ENCODE measurements at places on chromosomes 5 and 9.

GRCh38 chr5:1810581-1811101 lies 9.4 kb downstream of the NDUFS6 start:
- DNase-seq: no peak

DNA sequence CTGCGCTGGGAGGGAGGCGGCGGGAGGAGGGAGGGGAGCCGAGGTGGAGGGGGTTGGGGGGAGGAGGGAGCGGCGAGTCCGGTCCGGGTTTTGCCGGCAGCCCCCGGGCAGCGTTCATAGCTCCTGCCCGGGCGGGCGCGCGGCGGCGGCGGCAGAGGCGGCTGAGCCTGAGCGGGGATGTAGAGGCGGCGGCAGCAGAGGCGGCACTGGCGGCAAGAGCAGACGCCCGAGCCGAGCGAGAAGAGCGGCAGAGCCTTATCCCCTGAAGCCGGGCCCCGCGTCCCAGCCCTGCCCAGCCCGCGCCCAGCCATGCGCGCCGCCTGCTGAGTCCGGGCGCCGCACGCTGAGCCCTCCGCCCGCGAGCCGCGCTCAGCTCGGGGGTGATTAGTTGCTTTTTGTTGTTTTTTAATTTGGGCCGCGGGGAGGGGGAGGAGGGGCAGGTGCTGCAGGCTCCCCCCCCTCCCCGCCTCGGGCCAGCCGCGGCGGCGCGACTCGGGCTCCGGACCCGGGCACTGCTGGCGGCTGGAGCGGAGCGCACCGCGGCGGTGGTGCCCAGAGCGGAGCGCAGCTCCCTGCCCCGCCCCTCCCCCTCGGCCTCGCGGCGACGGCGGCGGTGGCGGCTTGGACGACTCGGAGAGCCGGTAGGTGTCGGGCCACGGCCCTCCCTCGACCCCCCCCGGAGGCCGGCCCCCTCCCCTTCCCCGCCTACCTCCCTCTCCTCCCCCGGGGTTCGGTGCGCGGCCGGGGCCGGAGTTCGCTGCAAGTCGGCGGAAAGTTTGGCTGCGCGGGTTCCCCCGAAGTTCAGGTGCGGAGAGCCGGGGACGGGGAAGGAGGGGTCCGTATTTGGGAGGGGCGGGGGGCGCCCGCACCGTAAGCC lies at the start of gene CXXC5:
TSS of gene CXXC5 (plus strand) at position 145 of the 877 bp plus-strand sequence. CDS start 32,175 bp downstream, outside the sequence.
- no peak for DNase-seq

- DNase-seq: no peak
Observed at GRCh38 chr9:91991721-91992341, 41.8 kb upstream of the ROR2 start.

- DNase-seq: no peak
Observed at GRCh38 chr9:77215874-77216273, 38.5 kb downstream of the VPS13A start.

DNA sequence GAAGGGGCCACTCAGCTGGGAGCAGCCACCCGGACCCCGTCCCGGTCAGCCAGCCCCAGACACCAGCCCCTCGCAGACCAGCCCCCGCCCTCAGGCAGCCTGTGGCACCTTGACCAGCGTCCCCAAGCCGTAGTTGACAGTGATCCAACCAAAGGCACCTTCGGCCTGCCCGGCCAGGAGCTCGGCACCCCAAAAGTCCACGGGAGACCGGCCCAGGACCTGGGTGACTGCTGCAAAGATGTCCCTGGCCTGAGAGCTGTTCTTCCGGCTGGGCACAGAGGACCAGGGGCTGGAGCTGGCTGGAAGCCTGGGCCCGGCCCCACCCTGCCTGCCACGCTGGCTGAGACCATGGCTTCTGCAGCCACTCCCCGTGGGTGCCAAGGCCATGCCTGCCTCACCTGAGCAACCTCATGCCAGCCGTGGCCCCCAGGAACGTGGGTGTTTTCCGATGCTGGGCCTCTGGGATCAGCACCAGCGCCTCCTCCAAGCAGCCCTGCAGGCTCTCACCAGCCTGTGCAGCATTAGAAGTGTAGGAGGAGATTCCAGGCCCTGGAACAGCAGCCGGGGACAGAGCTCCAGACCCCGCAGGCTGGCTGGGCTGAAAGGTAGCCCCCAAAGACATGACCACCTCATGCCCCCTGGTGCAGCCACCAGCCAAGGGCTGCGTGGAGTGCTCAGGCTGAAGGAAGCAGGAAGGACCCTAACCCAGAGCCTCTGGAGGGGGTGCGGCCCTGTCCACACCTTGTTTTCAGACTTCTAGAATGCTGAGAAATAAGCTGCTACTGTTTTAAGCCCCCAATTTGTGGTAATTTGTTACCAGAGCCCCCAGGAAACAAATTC lies 4.2 kb downstream of the ENTPD8 start:
- no peak for DNase-seq

DNA sequence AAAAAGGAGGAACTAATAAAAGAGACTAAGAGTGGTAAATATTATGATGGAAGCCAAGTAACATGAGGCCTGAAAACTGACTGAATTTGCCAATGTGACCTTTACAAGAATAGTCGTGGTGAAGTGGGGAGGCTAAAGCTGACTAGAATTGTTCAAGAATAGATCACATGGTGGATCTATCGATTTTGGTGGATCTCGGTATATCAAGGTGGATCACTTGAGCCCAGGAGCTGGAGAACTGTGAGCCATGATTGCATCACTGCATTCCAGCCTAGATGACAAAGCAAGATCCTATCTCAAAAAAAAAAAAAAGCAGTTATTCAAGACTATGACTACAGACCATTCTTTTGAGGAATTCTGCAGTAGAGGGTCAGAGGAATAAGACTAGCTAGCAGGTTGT lies 15.1 kb downstream of the ERMP1 start:
- no peak for DNase-seq

DNA sequence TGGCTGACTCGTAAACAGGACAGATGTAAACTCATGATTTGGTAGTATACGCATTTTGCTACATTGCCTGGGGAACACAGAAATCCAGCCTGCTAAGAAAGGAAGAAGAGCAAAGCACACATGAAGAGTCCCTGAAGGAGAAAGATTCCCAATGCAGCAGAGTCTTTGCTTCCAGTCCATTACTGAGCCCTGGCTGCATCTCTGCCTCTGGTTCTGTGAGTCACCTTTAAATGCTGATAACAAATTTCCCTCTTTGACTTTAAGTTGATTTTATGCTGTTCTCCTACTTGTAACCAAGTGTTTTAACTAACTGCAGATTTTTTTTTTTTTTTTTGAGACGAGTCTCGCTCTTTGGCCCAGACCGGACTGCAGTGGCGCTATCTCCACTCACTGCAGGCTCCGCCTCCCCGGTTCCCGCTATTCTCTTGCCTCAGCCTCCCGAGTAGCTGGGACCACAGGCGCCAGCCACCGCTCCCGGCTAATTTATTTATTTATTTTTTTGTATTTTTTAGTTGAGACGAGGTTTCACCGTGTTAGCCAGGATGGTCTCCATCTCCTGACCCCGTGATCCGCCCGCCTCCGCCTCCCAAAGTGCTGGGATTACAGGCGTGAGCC lies 8.5 kb upstream of the PRXL2C start:
- DNase-seq: no peak

- DNase-seq: no peak
Observed at GRCh38 chr9:134442085-134442474, 115.8 kb downstream of the RXRA start.

GRCh38 chr9:130296783-130297055 lies 31.2 kb downstream of the HMCN2 start:
- DNase-seq: no peak

DNA sequence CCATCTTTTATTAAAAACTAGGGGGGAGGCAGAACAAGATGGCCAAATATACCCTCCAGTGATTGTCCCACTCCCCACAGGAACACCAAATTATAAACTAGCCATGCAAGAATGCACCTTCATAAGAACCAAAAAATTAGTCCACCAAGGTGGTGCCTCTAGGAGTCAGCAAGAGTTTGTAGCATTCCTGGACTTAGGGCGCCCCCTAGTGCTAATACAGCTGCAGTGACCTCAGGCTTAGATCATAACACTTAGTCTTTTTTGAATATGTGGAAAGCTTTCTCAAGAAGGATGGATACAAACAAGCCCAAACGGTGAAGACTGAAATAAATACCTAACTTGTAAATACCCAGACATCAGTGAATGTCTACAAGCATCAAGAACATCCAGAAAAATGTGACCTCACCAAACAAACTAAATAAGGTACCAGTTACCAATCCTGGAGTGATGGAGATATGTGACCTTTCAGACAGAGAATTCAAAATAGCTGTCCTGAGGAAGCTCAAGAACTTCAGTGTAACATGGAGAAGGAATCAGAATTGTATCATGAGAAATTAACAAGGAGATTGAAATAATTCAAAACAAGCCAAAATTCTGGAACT lies 19.3 kb downstream of the PPIP5K2 start:
- DNase-seq: peak; percentile 66

- no peak for DNase-seq
Observed at GRCh38 chr5:96602776-96603175, 59.4 kb upstream of the CAST start.

GRCh38 chr9:135105211-135105745 lies 17.8 kb downstream of the OLFM1 start:
- no peak for DNase-seq

GRCh38 chr5:41763574-41763973 lies 106.7 kb downstream of the OXCT1 start:
- DNase-seq: no peak

DNA sequence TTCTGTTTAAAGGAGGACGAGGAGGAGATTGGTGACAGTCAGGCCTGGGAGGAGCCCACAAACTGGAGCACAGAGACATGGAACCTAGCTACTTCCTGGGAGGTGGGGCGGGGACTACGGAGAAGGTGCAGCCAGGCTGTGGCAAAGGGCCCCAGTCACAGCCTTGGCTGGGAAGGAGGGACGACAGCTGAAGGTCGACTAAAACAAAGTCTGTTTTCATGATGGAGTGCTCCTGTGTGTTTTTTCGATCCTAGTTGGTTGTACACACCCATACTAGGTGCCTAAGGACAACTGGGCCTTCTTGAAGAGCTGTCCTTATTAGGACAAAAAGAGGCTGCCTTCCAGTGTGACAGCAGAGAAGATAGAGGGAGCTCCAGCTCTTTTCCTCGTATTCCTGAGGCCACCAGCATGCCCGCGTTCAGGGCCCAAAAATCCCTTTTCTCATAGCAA lies 2.9 kb downstream of the CCDC107 start:
- DNase-seq: no peak

DNA sequence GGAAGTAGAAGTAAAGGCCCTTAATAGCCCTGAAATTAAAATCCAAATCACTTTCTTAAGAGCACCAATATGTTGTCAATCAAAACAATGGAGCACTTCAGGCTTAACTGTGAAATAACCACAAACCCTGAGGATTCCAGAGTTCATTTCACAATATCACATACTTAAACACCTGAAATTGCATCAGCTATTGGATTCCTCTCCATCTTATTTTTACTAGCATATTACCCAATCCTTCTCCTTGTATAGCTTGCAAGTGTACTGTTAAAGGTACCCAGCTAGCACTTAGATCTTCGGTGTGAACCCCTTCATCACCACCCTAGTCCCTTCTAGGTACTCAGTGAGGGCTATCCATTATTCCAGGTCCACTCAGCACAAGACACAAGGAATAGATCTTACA lies 287.3 kb downstream of the EFNA5 start:
- no peak for DNase-seq

DNA sequence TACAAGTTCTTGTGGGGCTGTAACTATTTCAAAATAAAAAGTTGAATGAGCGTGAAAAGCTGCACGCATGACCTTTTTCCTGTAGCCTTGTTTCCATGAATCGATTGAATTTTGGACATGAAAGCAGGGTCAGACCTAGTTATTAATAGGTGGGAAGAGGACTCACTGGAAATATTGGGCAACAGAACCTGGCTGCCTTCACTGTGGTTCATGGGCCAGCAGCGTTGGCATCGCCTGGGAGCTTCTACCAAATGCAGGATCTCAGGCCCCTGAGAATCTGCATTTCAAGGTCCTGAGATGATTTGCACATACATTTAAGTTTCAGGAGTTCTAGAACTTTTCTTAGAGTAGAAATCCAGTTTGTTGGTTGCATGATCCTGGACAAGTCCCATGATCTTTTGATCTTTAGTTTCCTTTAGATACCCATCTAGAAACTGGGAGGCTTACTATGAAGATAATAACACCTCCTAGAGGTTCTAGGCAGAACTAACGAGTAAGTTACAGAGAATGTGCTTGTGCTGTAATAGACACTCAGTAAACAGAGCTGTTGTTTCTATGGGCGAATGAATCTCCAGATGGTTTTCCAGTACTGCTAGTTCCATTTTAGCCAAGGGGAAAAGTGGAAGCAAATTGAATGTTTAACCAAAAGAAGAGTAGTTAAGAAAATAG lies 12.4 kb downstream of the ANKRD33B start:
- no peak for DNase-seq

GRCh38 chr5:149419859-149420544 lies 40.9 kb upstream of the IL17B start:
- DNase-seq: no peak

DNA sequence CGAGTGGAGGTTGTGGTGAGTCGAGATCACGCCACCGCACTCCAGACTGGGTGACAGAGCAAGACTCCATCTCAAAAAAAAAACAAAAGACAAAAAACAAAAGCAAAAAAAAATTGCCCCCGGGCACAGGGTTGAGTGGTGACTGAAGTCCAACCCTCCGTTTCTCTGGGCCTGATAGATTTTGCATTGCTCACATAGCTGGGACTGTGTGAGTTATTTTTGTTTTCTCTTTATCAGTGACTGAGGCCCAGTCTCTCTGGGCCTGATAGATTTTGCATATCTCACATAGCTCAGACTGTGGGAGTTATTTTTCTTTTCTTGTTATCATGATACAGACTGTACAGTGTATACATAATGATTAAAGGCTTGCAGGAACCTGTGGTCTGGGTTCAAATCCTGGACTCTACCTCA lies 2.6 kb upstream of the SLC28A3 start:
- no peak for DNase-seq

- DNase-seq: no peak
Observed at GRCh38 chr5:73908395-73908794, 282.4 kb downstream of the ARHGEF28 start.

DNA sequence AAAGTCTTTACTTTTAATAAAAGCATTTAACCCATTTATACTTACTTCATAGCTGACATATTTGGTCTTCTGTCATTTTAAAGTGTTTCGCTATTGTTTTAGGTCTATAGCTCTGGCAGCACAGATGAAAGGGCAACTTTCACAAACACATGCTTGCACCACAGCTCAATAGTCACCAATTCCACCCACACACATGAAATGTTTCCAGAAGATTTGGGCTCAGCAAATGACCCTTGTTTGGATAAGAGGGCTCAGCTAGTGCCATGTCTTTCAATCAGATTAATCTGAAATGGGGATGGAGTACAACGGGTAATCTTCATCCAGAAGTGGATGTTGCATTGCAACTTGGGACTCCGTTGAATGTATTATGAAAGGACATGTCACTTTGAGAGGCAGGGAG lies 176.0 kb downstream of the FGF18 start:
- DNase-seq: no peak

- DNase-seq: no peak
Observed at GRCh38 chr5:115160975-115161475, 8.7 kb downstream of the TRIM36 start.

All from stimulated activated CD4-positive, alpha-beta T cell treated with anti-CD3 and anti-CD28 coated beads, Interleukin-1b, Interleukin-23, amount 100 ng/mL, for 1 hour (primary cell).